HS-5 (cell line): ENCODE measurements at places on chromosomes 3 and 15.
A peak's percentile ranks its signal among the peaks of the same experiment; 100 is the strongest.

DNA sequence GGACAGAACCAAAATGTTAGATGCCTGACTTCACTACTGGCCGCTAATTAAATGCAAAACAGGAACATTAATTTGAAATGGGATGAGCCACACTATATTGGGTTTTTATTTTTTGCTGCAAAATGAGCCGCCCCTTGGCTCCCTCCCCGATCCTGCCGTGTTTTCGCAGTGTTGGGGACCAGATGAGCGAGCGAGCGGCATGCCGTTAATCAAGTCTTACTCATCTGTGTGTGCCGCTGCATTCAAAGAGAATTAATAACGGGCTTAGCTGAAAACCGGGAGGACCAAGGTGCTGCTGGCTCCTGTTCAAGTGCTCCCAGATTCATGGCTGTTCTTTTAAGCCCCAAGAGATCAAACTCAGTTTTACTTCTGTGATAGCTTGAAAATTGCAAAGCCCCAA lies 20.0 kb downstream of the TAFA4 start:
- no peak for DNase-seq

DNA sequence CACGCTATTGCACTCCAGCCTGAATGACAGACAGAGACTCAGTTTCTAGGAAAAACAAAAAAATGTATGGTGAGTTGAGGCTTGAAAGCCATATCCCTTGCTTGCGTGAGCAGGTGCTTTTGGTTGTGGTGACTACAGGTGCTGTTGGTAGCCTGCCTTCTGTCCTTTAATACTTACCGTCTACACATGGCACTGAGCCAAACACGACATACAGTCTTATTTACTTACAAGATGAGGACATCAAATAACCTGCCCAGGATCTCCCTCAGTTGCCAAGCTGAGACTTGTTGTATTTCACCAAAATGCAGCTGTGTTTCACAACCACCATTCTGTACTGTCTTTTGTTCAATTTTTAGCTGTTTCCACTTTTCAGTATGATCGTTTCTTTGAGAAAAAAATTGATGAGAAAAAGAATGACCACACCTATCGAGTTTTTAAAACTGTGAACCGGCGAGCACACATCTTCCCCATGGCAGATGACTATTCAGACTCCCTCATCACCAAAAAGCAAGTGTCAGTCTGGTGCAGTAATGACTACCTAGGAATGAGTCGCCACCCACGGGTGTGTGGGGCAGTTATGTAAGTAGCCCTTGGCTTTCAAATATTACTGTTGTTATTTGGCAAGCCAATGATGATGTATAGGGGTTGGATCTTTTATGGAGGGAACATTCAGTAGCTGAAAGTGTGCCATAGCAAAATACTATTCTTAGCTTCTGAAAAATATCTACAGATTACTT lies 6.5 kb downstream of the ALAS1 start:
- DNase-seq, result no peak

- no peak for DNase-seq
Measured at GRCh38 chr3:130700541-130700940, 46.1 kb downstream of the PIK3R4 start.

DNA sequence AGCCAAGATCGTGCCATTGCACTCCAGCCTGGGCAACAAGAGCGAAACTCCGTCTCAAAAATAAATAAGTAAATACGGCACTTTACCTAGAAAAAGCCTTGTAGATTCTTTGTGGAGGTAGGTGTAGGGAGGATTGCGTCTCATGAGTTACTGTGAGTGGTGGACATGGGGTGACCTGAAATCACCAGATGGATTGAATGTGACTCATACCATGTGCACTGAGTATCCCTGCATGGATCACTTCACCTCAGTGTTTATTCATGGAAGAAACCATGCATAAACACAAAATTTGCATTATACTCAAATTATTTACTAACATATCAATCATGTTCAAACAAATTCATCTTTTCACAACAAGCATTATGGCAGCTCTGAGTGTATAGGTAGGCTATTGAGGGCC lies 55.9 kb downstream of the MRPS25 start:
- DNase-seq, result no peak

DNA sequence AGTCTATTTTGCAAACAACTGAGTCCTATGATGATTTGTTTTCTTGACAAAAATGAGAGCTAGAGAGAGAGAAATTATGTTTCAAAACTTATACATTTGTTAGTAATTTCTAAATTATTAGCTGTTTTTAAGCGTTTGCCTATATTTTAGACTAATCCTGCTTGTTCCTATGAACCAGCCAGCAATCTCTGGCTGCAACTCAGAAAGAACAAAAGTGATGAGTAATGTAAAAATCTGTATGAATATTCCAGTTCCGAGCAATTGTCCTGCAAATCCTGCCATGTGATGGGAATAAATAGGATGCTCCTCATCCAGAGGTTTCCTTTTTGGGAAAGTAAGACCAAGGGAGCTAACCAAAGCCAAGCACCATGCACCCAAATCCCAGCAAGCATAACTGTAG lies 228.3 kb upstream of the GBE1 start:
- DNase-seq, result no peak

GRCh38 chr3:172281884-172282283 lies 166.4 kb downstream of the GHSR start:
- DNase-seq, result no peak

DNA sequence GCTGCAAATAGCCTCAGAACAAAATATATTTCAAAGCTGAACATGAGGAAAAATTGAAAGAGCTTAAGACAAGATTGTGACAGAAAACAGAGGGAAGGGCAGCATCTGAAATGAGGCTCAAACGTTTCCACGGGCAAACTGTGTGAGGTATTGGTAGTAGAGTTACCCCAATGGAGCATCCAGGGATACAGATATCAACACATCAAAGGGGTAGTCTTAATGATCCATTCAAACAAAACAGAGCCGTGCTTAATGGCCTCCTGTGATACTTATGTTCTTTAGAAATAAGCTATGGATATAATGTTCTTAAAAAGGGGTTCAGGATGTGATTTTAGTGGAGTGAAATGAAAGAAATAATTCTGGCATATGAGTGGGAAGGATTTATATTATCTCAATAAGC lies 430.3 kb upstream of the PDZRN3 start:
- no peak for DNase-seq

DNA sequence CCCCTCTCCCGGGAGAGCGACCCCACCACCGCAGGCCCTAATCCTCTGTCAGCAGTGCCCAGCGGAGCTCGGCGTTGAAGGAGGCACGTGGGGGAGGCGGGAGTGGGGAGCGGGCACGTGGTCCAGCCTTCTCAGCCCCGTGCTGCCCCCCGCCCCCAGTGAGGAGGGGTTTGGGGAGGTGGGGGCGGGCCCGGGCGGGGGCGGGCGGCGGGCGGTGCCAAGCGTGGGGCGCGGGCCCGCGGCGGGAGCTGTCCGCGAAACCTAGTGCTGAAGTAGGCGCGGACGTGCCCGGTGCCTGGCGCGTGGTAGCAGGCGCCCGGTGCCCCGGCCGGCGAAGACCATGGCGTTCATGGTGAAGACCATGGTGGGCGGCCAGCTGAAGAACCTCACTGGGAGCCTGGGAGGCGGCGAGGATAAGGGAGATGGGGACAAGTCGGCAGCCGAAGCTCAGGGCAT lies at the start of gene CPLX3:
Gene CPLX3 (plus strand): TSS at position 264 of the 456 bp plus-strand sequence. CDS start 77 bp downstream, at position 341.
- no peak for DNase-seq

- DNase-seq, result no peak
Measured at GRCh38 chr3:38595393-38595792, 54.1 kb downstream of the SCN5A start.

DNA sequence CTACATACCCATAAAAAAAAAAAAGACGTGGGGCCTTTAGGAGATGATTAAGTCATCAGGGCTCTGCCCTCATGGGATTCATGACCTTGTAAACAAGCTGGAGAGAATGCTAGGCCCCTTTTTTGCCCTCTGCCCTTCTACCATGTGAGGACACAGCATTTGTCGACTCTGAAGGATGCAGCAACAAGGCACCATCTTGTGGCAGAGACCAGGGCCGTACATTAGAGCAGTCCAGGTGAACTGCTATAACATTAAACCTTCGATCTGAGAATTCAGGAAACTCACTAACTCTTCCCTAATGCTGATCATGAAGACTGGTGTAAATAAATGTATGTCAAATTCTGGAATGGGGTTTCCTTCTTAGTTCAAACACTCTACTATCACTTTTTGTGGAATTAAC lies 30.7 kb upstream of the SIAH2 start:
- DNase-seq, result no peak

GRCh38 chr15:81270781-81271491 lies 53.0 kb downstream of the STARD5 start:
- no peak for DNase-seq

DNA sequence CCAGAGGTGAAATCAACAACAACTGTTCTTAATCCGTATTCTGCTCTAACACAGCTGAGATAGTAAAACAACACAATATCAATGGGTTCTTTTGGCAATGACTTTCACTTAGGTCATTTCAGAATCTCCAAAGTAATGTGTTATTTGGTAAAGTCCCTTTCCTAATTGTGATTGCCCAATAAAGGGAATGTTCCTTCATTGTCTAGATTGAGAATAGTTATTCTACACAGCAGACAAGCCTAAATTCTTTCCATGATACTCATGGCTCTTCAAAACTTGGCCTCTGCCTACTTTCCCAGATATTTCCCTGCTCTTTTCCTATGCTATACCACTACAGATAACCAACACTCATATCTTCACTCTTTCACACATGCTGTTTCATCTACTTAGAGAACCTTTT lies 219.8 kb downstream of the FMN1 start:
- no peak for DNase-seq

DNA sequence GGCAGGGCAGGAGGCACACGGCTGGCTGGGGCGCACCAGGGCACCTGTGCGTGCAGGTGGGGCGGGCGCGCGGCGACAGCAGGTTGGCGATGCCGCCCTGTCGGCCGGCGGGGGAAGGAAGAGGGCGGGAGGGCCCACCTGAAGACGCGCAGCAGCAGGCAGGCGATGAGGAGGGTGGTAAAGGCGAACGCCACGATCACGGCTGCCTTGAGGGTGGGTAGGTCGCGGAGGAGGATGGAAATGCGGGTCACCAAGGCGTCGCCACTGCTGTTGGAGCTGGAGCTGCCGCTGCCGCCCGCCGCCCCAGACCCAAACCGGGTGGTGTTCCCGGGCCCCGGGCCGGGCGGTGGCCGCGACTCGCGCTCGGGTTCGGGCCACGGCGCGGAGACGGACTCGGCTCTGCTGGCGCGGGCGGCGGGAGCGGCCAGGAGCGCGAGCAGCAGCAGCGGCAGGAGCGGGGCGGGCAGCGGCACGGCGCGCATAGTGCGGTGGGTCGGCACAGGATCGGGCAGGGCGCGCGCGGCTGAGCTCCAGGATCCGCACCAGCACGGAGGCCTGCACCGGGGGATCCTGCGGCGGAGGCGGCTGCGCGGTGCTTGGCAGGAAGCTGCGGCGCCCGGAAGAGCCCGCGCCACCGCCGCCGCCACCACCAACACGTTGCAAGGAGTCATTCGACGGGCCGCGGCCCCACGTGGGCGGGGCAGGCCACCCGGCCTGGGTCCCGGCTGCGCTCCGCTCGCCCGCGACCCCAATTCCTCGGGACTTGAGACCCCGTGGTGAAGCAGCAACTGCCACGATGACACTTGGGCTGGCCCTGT lies at the start of gene FAM174B:
Gene FAM174B (minus strand): TSS at position 598 of the 818 bp plus-strand sequence.
- DNase-seq, result no peak

GRCh38 chr3:134617608-134618477 lies 33.0 kb downstream of the KY start:
- DNase-seq, result no peak

DNA sequence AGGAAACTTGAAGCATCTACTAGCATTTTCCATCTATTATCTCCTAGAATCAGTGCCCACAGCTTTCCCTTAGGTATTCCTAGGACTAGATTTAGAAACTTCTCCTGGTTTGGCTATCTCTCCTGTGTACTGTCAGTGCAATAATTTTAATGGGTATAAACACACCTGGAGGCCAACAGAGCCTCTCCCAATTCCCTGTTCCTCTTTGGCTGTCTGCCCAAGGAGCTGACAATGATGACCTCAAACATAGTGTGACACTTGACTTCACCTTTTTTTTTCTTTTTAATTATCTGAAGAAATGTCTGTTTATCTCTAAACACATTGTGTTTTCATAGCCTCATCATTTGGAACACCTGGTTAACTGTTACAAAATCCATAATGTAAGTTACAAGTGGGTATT lies 754.5 kb upstream of the ALCAM start:
- no peak for DNase-seq

- DNase-seq, result no peak
Measured at GRCh38 chr3:157029365-157029790, 130.6 kb downstream of the CCNL1 start.

DNA sequence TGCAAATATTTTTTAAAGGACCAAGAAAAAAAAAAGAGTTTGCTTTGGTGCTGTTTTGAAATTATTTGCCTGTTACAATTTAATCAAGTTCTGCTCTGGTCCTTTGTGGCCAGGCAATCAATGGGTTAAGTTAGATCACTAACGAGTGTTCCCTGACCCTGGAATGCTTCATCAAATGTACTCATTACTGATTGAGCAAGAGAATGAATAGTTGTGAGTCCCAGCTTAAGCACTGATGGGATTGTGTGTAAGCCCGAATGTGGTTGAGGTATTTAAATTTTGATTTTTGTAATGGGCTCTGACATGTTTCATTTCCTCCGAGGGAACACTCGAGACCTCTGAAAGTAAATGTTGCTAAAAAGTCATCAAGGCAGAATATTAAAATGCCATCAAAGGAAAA lies 699.1 kb downstream of the MCTP2 start:
- DNase-seq, result no peak

GRCh38 chr3:146052056-146052790 lies 108.8 kb downstream of the PLOD2 start:
- no peak for DNase-seq

- peak; percentile 61 for DNase-seq
Measured at GRCh38 chr3:48155122-48155521, 33.1 kb downstream of the CDC25A start.

DNA sequence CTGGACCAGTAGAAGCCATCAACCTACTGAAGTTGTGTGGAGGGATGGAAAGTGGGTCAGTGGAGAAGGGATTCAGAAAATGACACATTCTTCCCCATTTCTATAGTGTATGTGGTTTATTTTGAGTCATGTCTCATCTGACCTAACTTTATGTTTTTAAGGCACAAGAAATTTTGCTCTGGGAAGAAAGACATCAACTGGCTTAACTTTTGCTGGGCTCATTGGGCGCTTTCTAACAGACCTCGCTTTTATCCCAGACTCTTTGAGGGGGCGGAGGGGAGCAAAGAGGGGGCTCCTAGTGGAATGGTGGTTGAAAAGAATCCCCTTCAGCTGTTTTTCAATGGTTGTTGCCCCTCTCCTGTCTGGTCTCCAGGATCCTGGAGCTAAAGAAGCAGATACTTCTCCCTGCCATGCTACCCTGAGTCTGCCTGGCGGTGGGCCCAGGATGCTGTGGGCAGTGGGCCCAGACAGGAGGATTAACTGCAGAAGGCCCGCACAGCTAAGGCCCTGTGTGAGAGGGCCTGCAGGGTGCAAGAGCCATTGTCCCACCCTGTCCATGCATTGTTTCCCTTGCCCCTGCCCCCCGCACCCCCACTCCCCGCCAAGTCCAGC lies 14.5 kb downstream of the CSRNP1 start:
- DNase-seq, result no peak

- no peak for DNase-seq
Measured at GRCh38 chr3:40821315-40821714, 296.6 kb downstream of the ZNF621 start.

- no peak for DNase-seq
Measured at GRCh38 chr3:188242436-188243123, 88.6 kb downstream of the LPP start.
